ENCODE measurements at places on chromosomes 5 and 9. TPM values are rescaled to one million over a fixed set of nuclear protein-coding genes. Genes with fewer than 3 reads are reported as not detected.

FCHO2 gene
- total RNA-seq: 8.0 TPM

ENHO gene
- total RNA-seq: not detected

FOXD4L3 gene
- total RNA-seq: not detected

WDR38 gene
- not detected for total RNA-seq

LPCAT1 gene
- total RNA-seq: 53.1 TPM

EQTN gene
- not detected for total RNA-seq

PHYHD1 gene
- total RNA-seq: 2.1 TPM

TAF9 gene
- 66.5 TPM for total RNA-seq

IFNE gene
- 61.8 TPM for total RNA-seq

SV2C gene
- total RNA-seq: not detected

WNK2 gene
- not detected for total RNA-seq

PCDHGA4 gene
- 5.8 TPM for total RNA-seq

CBY3 gene
- not detected for total RNA-seq

HAPLN1 gene
- 24.8 TPM for total RNA-seq

SOX30 gene
- total RNA-seq: not detected

TERT gene
- total RNA-seq: not detected

SPATA31E1 gene
- not detected for total RNA-seq

GPR150 gene
- total RNA-seq: under 0.01 TPM

SNCB gene
- total RNA-seq: not detected

MYORG gene
- 0.89 TPM for total RNA-seq

PSAT1 gene
- total RNA-seq: 90.3 TPM

VCAN gene
- total RNA-seq: 2,662 TPM

MYMK gene
- not detected for total RNA-seq

C5orf34 gene
- 4.2 TPM for total RNA-seq

MLANA gene
- total RNA-seq: 0.05 TPM

HTR4 gene
- total RNA-seq: not detected

SPATA31D4 gene
- total RNA-seq: not detected

PCDHA1 gene
- total RNA-seq: 0.09 TPM

FOXD1 gene
- total RNA-seq: 10.7 TPM

IFNA14 gene
- total RNA-seq: not detected

INSL4 gene
- total RNA-seq: not detected

SH3PXD2B gene
- 51.0 TPM for total RNA-seq

RNF208 gene
- 0.30 TPM for total RNA-seq

GRM6 gene
- total RNA-seq: not detected
